ENCODE measurements at places on chromosomes 11 and 22. TPM values are rescaled to one million over a fixed set of nuclear protein-coding genes. Genes with fewer than 3 reads are reported as not detected.

GRCh38 chr11:3381794-3382193 lies 2.8 kb upstream of the ZNF195 start:
- DNase-seq: no peak

DNA sequence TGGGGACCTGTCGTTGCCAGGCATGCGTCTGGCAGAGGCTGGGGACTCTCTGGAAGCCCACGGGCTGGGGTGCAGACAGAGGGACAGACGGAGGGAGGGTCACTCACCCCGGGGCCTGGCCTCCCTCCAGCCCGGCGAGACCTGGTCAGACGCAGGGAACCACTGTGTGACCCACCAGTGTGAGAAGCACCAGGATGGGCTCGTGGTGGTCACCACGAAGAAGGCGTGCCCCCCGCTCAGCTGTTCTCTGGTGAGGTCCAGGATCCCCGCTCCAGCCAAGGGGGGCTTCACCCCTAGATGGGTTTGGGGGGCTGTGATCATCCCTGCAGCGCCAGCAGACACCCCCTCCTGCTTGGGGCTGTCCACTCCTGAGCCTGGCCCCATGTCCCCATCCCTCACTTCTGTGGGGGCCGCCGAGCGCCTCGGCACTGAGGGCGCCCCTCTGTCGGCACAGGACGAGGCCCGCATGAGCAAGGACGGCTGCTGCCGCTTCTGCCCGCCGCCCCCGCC lies 23.6 kb upstream of the MUC5B start:
- peak; percentile 52 for DNase-seq

GRCh38 chr11:76119779-76120178 lies 86.5 kb downstream of the WNT11 start:
- DNase-seq: no peak

GRCh38 chr11:70033711-70034070 lies 44.4 kb upstream of the ANO1 start:
- DNase-seq: no peak

GRCh38 chr22:24421428-24421931 lies 5.9 kb upstream of the ADORA2A start:
- DNase-seq: no peak

Gene ARHGAP20
- total RNA-seq: 7.7 TPM

Gene OR52H1
- 0.89 TPM for total RNA-seq

Gene OR52N2
- total RNA-seq: not detected

Gene APOL3
- total RNA-seq: 77.2 TPM

Gene MIOX
- not detected for total RNA-seq

Gene SLC22A8
- not detected for total RNA-seq
